ENCODE measurements at places on chromosomes 5 and 9.
A peak's percentile ranks its signal among the peaks of the same experiment; 100 is the strongest.

GRCh38 chr5:153780876-153781705 lies 257.6 kb downstream of the FAM114A2 start:
- no peak for DNase-seq

DNA sequence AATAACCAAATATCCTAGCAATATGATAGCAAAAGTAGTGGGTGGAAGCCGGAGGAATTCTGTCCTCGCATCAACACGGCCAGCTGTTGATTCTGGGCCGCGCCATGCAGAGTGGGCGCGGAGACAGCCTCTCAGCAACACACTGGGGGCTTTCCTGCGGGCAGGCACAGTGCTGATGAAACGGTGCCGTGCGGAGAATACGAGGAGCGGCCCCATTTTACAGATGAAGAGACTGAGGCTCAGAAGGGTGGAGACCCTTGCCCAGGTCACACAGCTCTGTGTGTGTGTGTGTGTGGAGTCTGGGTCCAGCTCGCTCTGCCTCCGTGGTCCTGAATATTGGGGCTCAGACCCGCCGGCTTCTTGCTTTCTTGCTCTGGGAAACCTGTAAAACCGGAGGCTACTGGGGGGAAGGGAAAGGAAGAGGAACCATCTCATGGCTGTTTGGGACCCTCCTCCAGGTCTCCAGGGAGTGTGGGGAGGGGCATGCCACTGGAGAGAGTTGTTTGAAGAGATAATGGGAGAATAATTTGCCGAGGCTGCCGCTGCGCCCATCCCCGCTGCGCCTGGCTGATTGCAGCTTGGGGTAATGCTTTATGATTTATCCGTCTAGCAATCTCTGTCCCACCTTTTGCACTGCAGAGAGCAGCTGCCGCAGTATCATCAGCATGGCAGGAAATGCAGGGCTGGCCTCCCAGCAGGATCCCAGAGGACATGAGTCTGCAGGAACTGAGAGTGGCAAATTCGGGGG lies 36.6 kb downstream of the NCS1 start:
- no peak for DNase-seq

DNA sequence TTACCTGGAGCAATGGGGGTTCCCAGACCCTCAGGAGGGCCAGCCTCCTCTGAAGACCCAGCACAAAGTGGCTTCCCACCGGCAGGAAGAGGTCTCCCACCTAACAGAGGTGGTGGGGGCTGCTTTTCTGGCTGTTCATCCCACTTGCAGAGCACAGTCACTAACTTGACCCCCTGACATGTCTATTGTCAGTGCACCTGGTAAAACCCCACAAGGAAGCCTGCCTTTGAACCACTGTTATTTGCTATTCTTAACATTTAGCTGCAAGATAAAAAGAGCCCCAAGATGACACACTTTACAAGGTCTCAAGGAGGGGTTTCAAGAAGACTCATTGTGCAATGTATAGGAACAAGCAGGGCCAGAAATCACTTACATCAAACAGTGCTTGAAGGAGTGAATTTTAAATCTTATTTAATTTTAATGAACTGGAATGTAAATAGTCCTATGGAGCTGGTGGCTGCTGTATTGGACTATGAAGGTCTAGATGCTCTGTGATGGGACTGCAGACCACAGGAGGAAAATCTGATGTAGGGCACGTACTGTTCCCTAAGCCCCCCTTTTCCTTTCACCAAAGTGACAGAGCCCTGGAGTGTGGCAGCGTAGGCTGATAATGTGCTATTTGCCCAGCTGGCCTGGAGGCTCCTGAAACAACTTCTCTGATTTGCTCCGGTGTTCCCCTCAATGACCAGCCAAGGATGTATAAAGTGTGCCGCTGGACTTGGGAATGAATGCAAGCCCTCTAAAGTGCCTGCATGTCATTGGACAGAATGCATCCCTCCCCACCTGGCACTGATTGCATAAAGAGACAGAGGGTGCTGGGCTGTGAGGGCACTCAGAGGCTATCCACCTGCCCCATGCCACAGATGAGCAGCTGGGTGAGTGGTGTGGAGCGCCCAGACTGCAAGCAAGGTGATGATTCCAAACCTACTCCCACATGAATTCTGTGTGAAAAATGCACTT lies 80.2 kb downstream of the PTPN3 start:
- DNase-seq, result no peak

- DNase-seq, result peak; percentile 92
Observed at GRCh38 chr5:122182491-122182921, 53.2 kb downstream of the ZNF474 start.

- no peak for DNase-seq
Observed at GRCh38 chr9:122552812-122553211, at the start of gene OR1N2. Gene OR1N2, plus strand, starts transcription at chr9:122553112. Its CDS starts 100 bp downstream, at chr9:122553212.

- no peak for DNase-seq
Observed at GRCh38 chr5:143402017-143402552, 1.4 kb downstream of the NR3C1 start.

DNA sequence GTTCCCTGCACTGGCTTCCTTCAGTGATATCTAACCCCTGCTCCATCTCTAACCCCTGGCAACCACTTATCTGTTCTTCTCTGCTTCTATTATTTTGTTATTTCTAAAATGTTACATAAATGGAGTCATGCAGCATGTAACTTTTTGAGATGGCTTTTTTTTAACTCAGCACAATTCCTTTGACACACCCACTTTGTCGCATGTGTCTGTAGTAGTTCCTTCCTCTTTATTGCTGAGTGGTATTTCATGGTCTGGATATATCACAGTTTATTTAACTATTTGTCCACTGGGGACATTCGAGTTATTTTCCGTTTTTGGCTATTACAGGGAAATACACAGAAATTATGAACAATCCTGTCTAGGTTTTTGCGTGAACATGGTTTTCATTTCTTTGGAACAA lies 200.2 kb downstream of the TRIO start:
- DNase-seq, result no peak

DNA sequence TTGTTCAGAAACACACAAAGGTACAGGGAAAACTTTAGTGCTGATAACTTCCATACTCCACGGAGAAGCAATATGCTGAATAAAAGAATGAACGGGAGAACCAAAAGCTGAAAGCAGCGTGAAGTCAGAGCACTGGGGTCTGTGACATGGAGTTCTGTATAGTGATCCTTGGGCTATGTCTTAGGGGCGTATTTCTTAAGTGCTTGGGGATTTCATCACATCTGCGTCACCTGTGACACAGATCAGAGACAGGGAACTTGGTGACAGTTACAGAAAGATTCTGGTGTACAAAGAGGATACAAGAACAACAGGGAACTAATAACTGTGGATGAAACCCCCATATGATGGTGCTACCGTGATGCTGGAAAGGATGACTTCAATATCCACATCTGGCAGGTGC lies 81.9 kb downstream of the MARCHF3 start:
- no peak for DNase-seq

GRCh38 chr5:179313849-179314521 lies 31.3 kb downstream of the ADAMTS2 start:
- peak; percentile 78 for DNase-seq

GRCh38 chr5:150155258-150156026 lies at the start of gene PDGFRB:
Gene PDGFRB, minus strand, starts transcription at chr5:150155845. Its CDS starts 18,798 bp downstream, at chr5:150137047.
- peak; percentile 84 for DNase-seq

- no peak for DNase-seq
Observed at GRCh38 chr5:81547001-81547400, 153.1 kb upstream of the ACOT12 start.

DNA sequence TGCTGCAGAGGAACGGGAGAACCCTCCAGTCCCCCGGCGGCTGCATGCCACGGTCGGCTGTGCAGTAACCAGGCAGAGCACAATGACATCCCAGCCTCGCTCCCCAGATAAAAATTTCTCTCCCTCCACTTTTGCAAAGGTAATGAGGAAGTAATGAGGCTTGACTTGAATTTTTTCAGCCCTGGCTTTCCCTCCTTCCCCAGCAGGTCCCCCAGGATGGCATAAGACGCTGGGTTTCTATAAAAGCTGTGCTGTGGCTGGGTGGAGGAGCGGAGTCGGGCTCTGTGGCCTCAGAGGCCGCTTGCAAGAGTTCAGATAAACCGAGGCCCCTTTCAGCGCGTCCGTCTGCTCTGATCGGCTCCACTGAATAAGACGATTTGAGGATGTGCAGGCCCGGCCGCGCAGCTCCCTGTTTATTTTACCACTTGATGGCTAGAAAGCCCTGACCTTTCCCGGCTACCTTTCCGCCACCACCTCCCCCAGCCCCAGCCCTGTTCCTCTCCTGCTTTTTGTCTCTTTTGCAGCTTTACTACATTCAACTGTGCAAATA lies 351.9 kb upstream of the IRX2 start:
- no peak for DNase-seq

- DNase-seq, result no peak
Observed at GRCh38 chr5:151900891-151901290, 23.8 kb downstream of the GLRA1 start.

- DNase-seq, result peak; percentile 41
Observed at GRCh38 chr9:85960688-85961093, 19.7 kb downstream of the NAA35 start.

GRCh38 chr5:1764606-1764960 lies 35.1 kb downstream of the MRPL36 start:
- DNase-seq, result no peak

DNA sequence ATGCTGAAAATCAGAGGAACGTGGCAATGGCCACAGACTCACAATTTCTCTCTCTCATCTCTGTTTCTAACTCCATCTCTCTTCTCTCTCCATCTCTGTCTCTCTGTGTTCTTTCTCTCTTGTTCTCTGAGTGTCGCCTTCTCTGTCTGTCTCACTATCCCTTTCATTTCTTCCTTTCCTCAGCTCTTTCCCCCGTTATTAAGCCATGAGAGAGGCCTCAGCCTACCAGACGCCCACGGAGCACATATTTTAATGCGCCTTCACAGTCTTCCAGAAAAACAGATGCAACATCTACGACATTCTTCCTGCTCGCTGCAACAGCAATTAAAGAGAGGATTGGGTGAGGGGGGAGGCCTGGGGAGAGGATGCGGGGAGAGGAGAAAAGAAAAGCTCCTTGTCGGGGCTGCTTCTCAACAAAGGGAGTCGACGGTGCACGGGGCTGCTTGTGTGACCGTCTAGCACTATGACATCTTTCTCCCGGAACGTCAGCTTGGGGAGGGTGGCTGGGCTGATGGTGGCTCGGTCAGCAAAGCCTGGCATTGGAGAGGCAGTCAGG lies 37.7 kb upstream of the NEURL1B start:
- DNase-seq, result peak; percentile 23

DNA sequence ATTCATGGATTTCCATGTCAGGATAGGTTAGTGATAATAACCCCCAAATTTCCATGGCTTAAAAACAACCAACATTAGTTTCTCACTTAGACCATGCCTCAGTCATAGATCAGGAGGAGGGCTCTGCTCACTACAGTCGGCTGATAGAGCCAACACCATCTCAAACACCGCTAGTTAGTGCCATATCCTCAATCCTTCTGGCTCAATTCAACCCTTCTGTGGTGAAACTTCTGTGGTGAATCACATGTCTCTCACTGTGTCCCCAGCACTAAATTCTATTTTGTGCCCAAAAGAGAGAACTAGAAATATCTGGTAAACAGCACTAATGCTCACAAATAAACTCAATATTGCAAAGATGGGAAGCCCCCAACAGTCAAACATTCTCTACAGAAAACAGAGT lies 21.1 kb downstream of the ECPAS start:
- DNase-seq, result no peak

DNA sequence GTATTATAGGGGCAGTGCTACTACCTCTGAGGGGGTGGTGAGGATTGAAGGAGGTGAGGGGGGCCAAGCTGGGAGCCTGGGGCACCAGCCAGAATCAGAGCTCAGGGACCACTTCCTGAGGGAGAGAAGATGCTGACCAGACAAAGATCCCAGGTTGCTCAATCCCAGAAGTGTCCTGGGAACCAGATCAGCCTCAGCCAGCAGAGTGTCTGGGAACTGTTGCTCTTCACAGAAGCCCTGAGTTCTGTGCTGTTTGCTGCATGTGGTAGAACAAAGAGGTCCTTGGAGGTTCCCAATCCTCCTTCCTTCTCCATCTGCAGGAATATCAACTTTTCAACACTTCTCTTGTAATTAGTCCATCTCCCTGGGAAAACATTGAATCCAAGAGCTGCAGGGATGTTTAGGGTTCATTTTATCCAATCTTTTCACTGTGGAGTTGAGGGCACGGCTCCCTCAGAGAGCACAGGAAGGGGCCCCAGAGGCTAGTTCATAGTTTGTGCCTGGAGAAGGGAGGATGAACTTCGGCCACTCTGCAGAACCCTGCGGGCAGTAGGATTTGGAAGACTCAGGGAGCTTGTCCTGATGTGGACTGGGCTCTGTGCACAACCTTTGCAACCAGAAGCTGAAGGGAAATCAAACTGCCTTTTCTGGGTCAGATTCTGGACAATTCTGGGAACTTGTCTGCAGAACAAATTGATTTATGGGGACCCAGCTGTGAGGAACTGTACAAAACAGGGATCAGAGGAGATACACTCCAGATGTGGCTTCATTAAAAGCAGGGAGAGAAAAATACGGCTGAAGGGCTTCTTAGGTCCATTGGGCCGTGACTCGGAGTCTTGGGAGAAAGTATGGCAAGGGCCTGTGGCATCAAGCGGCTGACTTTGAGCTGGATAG lies 57.1 kb downstream of the GALNT12 start:
- DNase-seq, result peak; percentile 72

- no peak for DNase-seq
Observed at GRCh38 chr9:68905129-68905528, 108.8 kb downstream of the PRKACG start.

GRCh38 chr5:168291342-168291963 lies at the start of gene WWC1:
Gene WWC1, plus strand, starts transcription at chr5:168291645. Its CDS starts 508 bp downstream, at chr5:168292153.
- peak; percentile 29 for DNase-seq

DNA sequence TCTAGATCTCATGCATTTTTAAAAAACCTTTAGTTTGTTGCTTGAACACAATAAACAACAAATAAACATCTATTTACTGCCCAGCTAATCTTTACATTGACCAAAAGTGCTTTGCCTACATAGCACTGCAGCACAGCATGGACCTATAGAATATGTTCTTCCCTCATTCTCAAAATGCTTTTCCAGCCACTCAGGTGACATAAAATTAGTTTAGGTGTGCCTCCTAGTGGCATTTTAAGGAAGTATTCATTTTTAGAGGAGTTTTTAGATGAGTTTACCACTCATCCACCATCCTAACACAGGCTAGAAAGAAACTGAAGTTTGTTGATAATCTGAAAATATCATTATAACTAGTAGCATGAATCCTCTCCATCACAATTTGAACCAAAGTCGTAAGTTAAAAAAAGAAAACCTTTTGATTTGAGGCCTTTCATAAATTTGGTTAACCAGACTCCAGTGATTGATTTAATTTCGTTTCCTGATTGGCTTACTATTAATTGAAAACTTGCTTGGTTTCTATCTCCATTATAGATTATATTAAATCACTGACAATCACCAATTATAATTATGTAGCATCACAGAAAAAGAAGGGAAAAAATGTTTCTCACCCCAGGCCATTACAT lies 12.6 kb downstream of the PLGRKT start:
- DNase-seq, result peak; percentile 48

DNA sequence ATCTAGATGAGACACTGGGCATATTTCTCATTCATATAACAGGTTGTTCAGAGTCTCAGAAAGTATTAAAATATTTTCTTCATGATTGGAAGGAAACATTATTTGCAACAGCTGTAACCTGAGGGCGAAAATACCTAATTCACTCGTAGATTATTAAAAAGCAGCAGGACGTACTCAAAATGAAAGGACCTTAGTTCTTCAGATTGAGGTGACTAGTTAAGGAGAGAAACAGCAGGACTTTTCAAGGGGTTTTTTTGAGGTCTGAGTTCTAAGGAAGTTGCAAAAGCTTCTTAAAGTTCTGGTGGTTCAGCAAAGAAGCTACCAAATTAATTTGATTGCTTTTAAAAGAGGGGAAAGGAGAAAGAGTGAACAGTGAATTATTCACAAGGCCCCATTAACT lies 174.9 kb downstream of the TMEM161B start:
- no peak for DNase-seq
